Neural crest cell (in vitro differentiated cells): ENCODE measurements at places on chromosomes 7 and 10. TPM values are rescaled to one million over a fixed set of nuclear protein-coding genes. Genes with fewer than 3 reads are reported as not detected.

DNA sequence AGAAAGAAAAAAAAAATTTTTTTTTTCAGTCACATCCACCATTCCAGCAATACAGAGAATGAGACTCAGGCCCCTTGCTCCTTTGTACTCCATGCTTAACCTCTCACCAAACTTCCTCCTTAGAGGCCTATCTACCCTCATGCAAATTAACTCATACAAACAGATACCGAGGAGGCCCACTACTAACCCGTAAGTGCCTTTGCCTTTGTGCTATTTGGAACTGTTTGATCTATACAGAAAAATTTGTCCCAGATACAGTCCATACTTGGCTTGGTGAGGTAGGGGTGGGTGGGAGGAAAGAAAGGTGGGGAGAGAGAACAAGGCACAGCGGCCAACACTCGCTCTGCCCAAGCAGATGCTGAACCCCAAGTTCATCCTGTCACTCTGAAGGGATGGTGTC, 87.8 kb upstream of the DUSP5 start:
- no peak for DNase-seq

DNA sequence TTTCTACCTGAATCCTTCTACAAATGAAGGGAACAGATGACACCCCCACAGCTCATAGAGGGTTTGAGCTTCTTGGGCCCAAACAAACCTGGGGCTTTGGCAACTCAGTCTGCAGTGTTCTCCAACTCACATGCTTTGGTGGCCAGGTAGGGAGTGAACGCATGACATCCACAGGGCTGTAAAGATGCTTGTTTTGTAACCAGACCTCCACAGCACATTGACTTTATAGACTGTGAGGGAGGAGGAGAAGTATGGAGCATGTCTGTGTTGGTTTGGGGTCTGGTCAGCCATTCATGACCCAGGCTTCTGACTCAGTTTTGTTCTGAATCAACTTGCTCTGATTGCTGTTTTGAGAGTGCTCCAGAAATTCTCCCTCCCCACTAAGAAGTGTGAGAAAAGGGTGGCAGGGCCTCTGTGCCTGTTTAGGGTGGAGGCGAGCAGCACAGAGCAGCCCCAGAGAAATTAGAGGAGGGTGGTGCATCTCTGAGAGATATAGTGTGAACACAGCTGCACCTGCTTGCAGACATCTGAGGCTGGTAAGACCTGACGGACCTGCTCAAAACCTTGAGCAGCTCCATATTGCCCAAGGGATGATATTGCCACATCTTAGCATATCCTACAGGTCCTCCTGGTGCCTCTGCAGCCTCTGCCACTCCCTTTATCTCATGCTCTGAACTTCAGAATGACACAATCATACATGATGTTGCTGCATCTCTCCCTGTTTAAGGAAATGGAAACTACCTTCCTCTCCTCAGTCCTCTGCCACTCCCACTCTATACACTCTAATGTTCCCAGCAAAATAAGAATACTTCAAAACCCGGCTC, 287.7 kb downstream of the ABCA13 start:
- no peak for DNase-seq

GRCh38 chr10:6978187-6978627, 398.1 kb upstream of the PRKCQ start:
- no peak for DNase-seq

DNA sequence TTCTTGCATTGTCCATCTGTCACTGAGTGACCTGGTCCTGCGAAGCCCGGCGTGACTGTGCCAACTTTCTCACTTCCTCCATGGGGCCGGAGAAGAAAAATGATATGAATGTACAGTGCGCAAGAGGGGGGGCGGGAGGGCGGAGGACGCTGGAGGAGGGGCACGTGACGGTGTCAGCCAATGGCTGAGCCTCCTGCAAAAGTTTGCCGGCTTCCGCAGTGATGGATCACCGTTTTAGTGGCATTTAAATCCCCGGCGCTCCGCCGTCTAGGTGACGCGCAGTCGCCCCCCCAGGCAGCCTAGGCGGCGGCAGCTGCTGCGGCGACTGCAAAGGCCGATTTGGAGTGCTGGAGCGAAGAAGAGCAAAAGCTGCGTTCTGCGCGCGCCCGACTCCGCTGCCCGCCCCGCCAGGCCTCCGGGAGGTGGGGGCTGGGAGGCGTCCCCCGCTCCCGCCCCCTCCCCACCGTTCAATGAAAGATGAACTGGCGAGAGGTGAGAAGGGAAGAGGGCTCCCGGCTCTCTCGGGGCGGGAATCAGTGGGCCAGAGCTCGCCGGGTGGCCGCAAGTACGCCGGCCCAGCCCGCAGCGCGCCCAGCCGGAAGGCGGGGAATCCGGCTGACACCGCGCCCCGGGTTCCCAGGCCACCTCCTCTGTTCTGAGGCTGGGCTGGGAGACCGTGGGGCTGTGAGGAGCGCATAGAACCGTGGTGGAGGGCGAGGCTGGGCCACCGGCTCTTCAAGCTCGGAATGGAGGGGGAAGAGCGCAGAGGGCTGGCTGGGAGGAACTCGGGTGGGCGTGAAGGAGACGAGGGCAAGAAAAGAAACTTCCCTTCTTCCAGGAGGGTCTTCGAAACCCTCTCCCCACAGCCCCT, at the start of gene HOXA1:
Gene HOXA1, minus strand, starts transcription at position 104 of the 871 bp plus-strand sequence. Its CDS starts 88 bp downstream, at position 16.
- peak; percentile 74 for DNase-seq

- no peak for DNase-seq
These were observed 43.9 kb downstream of the C10orf143 start for GRCh38 chr10:130066743-130067142.

DNA sequence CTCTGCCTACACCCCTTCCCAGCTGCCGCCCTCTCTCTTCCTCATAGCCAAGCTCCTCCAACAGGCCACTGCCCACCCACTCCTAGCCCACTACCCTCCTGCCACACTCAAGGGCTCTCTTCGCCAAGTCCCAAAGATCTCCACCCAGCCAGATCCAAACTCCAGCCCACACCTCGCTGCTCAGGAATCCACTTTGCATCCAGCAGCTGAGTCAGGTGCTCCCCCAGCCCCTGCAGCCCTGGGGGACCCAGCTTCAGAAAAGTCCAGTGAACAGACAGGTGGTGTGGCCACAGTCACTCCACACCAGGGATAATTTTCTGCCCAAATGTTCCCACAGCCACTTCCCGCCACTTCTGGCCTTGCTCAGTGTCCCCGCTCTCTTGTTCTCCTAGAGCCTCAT, 10.9 kb downstream of the OGDHL start:
- DNase-seq: no peak

The STMP1 gene
- 58.9 and 62.2 TPM in 2 replicates for total RNA-seq

The NACAD gene
- 7.2 and 9.7 TPM in 2 replicates for total RNA-seq

The HKDC1 gene
- not detected in 2 replicates for total RNA-seq

The MAT1A gene
- 0.11 TPM in 1 of 2 replicates, not detected in the other for total RNA-seq

The LIPF gene
- not detected in 2 replicates for total RNA-seq
